ENCODE measurements at places on chromosomes 1 and 21. TPM values are rescaled to one million over a fixed set of nuclear protein-coding genes. Genes with fewer than 3 reads are reported as not detected.

The FCN3 gene
- not detected for polyA plus RNA-seq

The TEKT2 gene
- 0.25 TPM for polyA plus RNA-seq

DNA sequence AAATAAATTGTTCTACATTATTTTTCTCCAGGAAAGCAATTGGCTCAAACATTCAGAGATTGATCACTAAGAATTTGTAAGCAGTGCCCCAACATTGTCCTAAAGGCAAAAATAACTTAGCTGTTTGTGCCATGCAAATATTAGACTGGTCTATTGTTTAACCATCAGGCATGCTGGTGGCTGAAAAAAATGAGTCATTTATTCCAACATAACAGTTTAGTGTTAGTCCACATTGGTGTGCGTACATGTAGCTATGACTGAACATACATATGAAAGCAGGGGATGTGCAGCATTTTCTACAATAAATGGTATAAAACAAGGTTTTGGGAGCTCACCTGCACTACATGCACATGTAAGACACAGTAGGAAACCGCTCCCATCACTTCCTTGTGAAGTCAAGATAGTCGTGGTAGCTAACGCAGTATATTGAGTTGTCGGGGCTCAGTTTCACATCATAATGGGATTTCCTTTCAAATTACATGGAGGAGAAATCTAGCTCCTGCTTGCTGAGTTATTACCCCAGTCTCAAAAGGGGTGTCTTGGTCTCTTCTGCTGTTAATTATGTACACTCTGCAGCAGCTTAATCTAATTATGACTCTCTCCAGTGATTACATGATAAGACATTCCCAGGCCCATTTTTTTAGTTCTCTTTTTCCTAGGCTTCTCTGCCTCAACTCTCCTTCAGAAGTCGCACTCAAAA lies 199.4 kb downstream of the LYPLAL1 start:
- DNase-seq, result no peak

DNA sequence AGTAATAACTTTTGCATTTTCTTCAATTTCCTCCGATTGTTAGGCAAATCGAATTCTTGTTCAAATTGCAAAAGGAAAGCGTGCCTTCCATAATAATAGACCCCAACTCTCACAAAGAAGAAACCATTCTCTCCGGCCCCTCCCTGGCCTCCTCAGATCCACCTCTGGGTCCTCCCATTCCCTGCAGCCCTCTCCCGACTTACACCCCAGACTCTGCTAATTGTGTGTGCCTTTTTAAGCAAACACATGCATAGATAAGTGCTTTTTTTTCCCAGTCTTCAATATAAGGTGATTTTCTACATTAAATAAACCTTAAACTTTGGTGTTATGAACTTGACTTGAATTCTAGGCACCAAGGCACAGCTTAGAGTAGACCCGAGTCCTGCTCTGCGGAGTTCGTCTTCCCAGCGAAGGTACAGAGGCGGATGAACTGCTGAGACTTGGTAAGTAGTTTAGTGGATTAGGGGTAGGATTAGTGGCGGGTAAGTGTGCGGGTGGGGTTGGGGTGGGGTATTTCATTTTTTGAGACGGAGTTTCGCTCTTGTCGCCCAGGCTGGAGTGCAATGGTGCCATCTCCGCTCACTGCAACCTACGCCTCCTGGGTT lies 1.5 kb downstream of the L1TD1 start:
- no peak for DNase-seq

- no peak for DNase-seq
These were observed 945 bp downstream of the RNPEP start for GRCh38 chr1:201983380-201983805.

DNA sequence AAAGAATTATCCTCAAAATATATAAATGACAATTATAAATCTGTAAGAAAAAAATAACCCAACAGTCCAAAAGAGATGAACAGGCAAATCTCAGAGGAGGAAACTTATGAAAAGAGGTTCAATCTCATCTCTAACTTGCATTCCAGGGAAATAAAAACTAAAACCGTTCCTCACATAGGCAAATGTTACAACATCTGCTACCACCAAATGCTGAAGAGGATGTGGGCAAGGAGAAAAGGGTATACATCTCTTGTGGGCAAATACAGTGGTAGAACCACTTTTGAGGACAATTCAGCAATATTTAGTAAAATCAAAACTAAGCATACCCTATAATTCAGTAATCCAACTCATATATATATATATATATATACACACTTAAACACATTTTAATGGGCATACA lies 33.7 kb upstream of the SGIP1 start:
- no peak for DNase-seq

- peak; percentile 21 for DNase-seq
These were observed 127.3 kb upstream of the PLD5 start for GRCh38 chr1:242651817-242652216.

DNA sequence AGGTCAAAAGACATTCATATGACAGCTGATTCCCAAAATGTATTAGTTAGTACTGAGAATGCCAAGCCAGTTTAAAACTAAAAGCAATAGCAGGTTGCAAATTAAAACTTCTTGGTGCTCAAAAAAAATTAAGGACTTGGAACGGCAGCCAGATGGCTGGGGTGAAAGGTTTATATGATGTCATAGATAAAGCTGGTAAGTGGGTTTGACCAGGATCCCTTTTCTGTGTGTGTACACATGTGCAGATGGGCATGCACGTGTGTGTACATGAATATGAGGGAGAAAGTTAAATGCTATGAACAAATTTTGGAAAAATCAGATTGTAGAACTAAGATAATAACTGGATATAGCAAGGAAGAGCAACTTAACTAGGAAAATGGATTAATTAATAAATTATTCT lies 39.1 kb upstream of the DPH5 start:
- DNase-seq, result no peak
